ENCODE measurements at places on chromosomes 13 and 19. TPM values are rescaled to one million over a fixed set of nuclear protein-coding genes. Genes with fewer than 3 reads are reported as not detected.

DNA sequence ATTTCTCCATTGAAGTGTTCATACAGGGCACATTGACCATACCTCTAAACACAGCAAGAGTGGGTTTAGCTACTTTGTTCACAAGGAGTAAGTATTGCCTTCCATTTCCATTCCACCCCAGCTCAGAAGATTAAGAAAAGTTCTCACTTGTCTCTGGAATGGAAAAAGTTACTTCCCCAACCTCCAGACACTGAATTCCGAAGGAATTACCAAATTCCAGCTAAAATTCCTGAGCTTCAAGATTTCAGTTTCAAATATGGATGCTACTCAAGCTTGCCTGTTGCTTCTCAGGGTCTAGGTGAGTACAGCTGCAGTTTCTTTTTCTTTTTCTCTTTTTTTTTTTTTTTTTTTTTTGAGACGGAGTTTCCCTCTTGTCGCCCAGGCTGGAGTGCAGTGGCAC, 33.6 kb downstream of the TEX26 start:
- no peak for DNase-seq

- no peak for DNase-seq
Observed at GRCh38 chr13:43284162-43284561, 260.8 kb downstream of the DNAJC15 start.

Gene FARP1
- 81.7 TPM for total RNA-seq

Gene C13orf42
- total RNA-seq: not detected

GRCh38 chr19:29504454-29504853, 21.3 kb upstream of the VSTM2B start:
- no peak for DNase-seq

- DNase-seq: no peak
Observed at GRCh38 chr19:6712231-6712630, 8.2 kb downstream of the C3 start.

- DNase-seq: no peak
Observed at GRCh38 chr19:18223860-18224524, 2.2 kb downstream of the PDE4C start.

- no peak for DNase-seq
Observed at GRCh38 chr19:58350871-58351557, 2.3 kb downstream of the A1BG start.

Data from urinary bladder (tissue), 4 donors.